Aortic smooth muscle cell (primary cell): ENCODE measurements at places on chromosomes 12 and 14. TPM values are rescaled to one million over a fixed set of nuclear protein-coding genes. Genes with fewer than 3 reads are reported as not detected.

PRKD1 gene
- 16.1 and 18.0 TPM in 2 replicates for total RNA-seq

SERPINA9 gene
- total RNA-seq: not detected in 2 replicates

EML1 gene
- 52.7 and 55.2 TPM in 2 replicates for total RNA-seq

ISCA2 gene
- 7.0 and 7.5 TPM in 2 replicates for total RNA-seq

GPR162 gene
- 5.7 and 7.9 TPM in 2 replicates for total RNA-seq

SPRYD4 gene
- total RNA-seq: 1.6 TPM in 2 replicates
